Activated CD8-positive, alpha-beta T cell treated with anti-CD3 and anti-CD28 coated beads for 36 hours (primary cell): ENCODE measurements at places on chromosomes 6 and 20.

DNA sequence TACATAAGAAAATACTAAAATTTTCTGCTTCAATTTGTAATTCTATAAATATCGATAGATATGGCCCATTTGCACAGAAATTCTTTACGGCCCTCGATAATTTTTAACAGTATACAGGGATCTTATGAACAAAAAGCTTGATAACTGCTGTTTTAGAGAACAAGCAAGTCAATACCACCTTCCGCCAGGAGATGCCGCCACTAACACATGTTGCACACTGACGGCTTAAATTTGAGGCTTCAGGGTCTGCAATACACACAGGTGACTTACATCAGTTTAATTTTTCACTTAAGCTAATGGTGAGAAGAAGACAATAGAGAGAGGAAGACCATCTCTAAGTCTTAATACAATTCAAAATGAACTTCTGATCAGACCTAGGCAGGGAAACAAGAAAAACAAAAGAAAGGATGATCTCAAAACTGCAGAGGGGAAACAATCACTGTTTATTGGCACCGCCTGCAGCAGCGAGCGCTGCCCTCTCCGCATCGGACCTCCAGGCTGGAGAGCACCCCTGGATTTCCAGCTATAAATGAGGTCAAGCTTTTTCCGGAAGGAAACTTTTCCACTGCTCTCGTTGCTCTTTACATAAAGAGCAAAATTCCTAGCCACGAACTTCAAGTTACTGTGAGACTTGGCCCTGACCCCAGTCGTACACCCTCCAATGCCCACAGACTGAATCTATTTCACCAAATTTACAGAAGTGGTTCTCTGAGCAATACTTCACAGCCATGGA is 53.9 kb downstream of the OTOR start:
- DNase-seq: peak; percentile 80

DNA sequence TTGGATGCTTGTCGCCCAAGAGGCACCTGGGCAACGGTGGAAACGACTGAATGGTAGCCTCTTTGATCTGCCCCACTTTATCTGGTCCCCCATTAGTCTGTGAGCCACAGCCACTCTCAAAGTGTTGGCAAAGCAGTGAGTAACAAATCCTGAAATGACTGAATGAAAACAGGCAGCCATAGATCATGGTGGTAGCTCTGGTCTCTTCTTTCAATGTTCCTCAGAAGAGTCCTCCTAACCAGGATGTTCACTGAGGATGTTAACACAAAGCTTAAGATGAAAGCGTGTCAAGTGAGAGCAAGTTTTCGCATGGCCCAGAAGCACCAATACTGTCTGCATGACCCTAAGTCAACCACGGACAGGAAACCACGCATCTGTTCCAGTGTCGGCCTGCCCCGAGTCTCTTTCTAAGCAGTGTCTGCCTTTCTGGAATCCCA is 107.3 kb downstream of the IRF4 start:
- peak; percentile 86 for DNase-seq

DNA sequence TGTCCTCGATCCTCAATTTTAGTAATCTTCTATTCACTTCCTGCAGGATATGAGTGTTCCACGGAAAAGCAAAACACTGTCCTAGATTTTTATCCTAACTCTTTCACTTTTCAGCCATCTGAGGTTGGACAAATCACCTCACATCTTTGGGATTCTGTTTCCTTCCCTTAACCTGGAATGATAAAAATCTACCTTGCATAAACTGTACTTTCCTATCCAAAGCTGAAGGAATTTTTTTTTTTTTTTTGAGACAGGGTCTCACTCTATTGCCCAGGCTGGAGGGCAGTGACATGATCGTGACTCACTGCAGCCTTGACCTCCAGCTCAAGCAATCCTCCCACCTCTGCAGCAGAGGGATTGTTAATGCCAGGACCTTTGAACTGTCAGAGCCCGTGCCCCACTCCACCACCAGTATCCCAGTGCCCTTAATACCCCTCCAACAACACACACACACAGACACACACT is 20.5 kb downstream of the CAPN11 start:
- DNase-seq: no peak

- DNase-seq: no peak
These were observed 20.7 kb downstream of the COL19A1 start for GRCh38 chr6:69887026-69887425.

DNA sequence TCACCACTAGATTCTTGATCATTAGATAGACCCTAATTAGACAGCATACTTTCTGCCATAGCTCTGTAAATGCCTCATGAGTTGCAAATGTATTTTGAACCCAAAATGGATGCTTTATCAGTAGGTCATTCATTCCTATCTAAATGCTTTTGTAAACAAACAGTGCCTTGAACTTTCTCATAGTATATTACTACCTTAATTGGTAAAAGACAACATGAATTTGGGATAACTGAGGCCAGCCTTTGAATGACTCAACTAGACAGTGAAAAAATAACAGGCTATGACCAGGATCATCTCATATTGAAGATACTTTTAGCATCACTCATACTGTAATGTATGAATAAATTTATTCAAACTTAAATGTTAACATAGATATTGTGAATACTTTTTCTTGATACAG is 37.0 kb upstream of the PRL start:
- no peak for DNase-seq

GRCh38 chr6:107103082-107103481 is 12.2 kb downstream of the BEND3 start:
- DNase-seq: no peak

DNA sequence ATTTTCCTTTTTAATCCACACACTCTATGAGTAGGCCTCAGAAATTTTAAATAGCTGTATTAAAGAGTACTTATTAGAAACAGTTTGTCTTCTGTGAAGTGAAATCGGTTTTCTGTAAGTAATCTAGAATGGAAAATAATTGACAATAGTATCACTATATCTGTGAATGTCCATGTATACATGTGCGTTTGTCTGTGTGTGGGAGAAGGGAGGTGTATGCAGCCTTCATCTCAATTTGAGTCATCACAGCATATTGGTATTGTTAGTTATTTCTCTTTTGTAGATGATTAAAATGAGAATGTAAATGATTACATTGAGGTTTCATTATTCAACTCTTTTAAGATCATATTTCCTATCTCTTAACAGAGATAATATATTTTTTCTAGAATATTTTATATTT is 206.0 kb downstream of the EYS start:
- DNase-seq: no peak

DNA sequence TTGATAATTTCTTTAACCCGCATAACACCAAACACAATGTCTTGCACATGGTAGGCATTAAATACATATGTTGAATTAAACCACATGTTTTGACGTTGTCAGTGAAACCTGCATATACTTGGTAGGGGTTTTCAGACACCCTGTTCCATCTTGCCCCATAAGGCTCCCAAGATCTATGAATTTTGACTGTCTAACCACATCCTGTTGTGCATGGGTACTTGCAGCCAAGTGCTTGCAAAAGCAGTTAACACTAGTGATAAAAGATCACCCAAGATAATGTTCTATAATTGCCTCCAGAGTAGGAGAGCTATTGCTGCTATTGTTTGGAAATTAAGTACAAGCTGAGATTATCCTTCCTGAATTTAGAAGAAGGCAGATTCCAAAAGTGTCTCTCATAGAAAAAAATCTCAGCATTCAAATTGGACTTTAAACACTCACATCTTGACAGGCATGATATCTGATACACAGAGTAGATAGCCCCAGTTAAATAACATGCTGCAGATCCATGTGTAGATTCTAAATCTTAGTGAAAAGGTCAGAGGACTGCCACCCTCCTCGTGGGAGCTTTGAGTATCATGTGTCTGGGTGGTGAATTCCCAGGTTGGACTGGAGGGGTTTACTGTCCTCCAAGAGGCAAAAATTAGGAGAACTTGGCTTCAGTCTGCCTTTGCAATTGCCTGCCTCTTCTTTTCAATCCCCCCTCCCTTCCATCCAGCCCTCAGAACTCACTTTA is 25.8 kb upstream of the CCN6 start:
- peak; percentile 61 for DNase-seq
